Progenitor cell of endocrine pancreas (in vitro differentiated cells): ENCODE measurements at places on chromosomes 3 and 15. TPM values are rescaled to one million over a fixed set of nuclear protein-coding genes. Genes with fewer than 3 reads are reported as not detected.

CORO2B gene
- 1.5 and 2.0 TPM in 2 replicates for total RNA-seq

GRCh38 chr3:72802001-72802400 is 46.2 kb downstream of the SHQ1 start:
- DNase-seq = no peak

GRCh38 chr3:195854628-195855294 is 43.0 kb upstream of the MUC4 start:
- no peak for DNase-seq

DNA sequence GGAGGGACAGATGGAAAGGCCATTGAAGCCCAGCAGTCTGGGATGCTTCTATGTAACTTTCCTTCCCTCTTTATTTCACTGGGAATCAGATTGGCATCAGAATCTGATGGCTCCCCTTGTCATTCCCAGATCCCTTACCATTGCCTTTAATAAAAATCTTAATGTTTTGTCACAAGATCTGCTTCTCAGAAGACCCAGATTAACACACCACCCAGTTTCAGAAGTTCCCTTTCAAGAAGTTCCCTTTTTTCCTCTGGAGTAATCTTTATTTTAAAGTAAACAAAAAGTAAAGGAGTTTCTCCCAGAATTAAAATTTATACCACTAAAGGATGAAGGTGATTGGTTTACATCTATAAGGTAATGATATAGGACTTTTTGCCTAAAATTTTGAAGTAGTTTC is 76.4 kb downstream of the UBR1 start:
- no peak for DNase-seq

DNA sequence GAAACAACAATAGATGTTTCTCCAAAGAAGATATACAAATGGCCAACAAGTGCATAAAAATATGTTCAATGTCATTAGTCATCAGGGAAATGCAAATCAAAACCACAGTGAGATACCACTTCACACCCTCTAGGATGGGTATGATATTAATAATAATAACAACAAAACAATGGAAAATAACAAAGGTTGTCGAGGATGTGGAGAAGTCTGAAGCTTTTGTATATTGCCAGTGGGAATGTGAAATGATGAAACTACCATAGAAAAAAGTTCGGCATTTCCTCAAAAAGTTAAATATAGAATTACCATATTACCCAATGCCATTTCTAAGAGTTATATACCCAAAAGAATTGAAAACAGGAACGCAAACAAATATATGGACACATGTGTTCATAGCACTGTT is 10.8 kb downstream of the BHLHE40 start:
- no peak for DNase-seq
